ENCODE measurements at places on chromosomes 5 and 9.

- DNase-seq = peak; percentile 81
Measured at GRCh38 chr9:76651119-76651705, 113.0 kb upstream of the PCA3 start.

DNA sequence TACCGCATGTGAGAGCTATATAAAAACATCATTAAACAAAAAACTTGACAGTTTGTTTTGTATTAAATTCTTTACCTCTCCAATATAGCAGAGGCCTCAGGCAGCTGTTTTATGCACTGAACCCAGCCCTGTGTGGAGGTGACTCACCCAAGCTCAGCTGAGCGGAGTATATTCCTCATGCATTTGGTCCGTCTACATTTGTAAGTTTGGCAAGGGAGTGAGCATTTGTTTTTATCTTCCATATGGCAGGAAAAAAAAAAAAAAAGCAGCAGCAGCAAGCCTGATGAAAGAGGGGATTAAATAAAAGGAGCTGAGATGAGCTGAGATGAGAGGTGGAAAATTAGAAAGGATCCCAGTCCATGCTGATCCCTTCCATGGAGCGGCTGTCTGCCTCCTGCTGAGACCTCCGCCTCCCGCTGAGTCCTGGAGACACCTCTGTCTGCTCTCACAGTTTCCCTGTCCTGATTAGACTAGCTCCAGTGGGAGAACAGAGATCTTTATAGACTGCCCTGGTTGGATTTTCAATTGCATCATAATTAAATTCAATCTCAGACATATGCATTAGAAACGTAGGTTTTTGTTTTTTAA lies 112.0 kb upstream of the CTNND2 start:
- DNase-seq = no peak

- DNase-seq = no peak
Measured at GRCh38 chr9:77451507-77451906, 196.6 kb downstream of the GNA14 start.

DNA sequence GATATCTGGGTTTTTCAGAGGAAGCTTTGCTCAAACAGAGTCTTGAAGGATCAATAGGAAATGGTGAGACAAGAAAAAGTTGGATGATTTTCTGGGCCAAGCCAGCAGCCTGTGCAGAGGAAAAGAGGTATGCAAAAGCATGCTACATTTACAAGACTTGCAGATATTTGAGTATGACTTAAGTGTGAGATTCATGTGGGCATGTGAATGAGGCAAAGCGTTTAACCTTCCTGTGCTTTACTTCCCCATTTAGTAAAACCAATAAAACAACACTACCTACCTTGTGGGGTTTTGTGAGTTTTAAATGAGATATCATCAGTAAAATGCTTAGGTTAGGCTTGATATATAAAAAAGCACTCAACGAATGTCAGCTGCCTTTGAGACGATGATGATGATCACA lies 58.1 kb downstream of the PIP5K1B start:
- DNase-seq = peak; percentile 51

GRCh38 chr5:78717674-78718584 lies 69.4 kb upstream of the LHFPL2 start:
- DNase-seq = no peak

DNA sequence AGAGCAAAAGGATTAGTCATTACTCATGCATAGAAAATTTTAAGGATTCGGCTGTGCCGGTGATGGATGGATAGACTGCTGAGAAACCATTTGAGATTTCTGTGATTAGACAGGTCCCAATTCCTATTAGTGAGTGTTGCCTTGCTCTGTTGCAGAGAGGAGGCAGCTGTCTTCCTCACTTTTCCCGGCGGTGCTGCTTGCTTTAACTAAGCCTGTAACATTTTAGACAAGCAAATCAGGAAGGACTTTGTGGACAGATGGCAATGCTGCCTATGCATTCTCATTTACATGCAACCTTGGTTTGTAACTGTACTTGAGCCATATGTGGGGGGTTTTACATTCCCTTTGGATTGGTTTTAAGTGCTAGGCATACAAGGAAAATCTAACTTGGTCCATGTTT lies 1176.3 kb downstream of the CDH18 start:
- no peak for DNase-seq

GRCh38 chr9:76687861-76688391 lies 76.3 kb upstream of the PCA3 start:
- no peak for DNase-seq

DNA sequence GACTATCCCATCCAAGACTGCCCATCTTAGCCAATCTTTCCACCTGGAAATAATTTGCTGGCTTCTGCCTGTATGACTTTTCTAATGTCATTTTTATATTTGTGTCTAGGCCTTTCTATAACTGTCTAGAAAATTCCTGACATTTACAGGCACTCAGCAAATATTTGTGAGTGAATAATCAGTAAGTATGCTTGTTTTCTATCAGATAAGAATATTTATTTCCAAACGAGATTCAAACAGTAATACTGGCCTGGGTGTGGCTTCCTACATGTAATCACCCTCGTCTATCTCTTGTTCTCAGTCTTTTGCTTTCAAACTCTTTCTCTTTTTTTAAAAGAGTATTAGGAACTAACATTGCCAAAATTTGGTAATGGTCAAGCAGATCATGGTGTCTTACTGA lies 466.2 kb downstream of the RAB3C start:
- no peak for DNase-seq

DNA sequence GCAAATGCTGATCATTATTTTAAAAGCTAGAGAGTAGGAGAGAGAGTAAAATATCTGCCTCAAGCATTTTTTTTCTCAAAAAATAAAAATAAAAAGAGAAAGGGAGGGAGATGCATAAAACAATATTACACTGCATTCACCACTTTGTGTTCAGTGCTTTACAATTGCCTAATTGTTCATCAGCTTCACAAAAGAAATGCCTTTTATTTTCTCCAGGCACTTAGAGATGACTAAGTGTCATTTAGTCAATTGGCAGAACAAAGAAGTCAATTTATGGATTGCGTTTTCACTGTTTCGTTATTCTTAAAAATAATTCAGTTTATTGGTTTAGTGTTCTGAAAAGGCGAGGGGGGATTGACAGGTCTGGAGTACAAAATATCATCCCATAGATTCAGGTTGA lies 232.5 kb upstream of the CCNH start:
- DNase-seq = no peak

DNA sequence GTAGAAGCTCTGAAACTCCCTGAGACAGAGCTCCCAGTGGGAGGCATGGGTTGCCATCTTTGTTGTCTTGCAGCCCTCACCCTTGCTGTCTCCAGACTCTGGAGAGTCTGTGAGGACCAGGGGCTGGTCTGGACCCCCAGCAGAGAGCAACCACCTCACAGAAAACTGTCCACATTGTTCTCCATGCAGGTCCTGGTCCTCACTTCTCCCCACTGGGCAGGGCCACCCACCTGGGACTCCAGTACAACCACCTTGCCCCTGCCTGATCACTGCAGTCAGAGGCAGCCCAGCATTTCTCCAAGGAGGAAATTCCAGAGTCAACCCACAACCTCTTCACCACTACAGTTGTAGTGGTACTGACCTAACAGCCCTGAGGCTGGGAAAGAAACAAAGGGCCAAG lies 285.6 kb upstream of the RPS23 start:
- DNase-seq = no peak

GRCh38 chr5:151144922-151145321 lies 12.7 kb downstream of the ANXA6 start:
- DNase-seq = no peak

DNA sequence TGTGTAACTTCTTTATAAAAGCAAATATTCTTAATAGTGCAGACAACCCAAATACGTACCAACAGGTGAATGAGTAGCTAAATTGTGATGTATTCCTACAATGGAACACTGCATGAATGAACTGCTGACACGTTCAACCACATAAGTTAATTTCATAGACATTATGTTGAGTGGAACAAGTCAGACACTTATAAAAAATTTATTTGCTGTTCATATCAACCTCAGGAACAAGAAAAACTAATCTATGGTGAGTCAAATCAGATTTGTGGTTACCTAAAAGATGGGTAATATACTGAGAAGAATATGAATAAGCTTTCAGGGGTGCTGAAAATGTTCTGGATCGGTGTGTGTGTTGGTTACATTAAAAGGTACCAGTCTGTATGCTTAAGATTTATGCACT lies 35.7 kb downstream of the INVS start:
- no peak for DNase-seq

GRCh38 chr9:94945197-94946144 lies 219.0 kb downstream of the AOPEP start:
- DNase-seq = no peak

Data from OCI-M1 (cell line).